ENCODE measurements at places on chromosomes 3 and 15.

DNA sequence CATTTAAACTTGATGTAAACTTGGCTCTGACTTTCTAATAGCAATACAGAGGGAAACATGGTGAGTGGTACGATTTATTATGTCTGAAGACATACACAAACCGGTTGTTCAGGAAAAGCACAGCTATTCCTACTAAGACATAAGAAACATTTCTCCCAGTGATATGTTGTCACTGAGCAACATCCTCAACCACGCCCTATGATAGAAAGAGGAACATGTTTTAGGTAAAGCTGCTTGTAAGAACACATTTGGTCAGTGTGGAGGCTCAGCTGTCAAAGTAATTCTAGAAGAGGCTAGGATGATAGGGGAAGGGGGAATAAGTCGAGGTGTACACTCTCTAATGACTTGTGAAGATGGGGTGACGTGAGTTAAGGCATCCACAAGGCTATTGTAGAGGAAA lies 42.7 kb upstream of the B3GNT5 start:
- DNase-seq: no peak

GRCh38 chr3:128523591-128523990 lies 30.6 kb upstream of the GATA2 start:
- DNase-seq: no peak

- DNase-seq: no peak
Measured at GRCh38 chr3:138031536-138031935, 21.6 kb downstream of the CLDN18 start.

- no peak for DNase-seq
Measured at GRCh38 chr3:74631351-74632140, 17.1 kb upstream of the CNTN3 start.

- DNase-seq: no peak
Measured at GRCh38 chr3:174346141-174346540, 513.0 kb upstream of the NAALADL2 start.

DNA sequence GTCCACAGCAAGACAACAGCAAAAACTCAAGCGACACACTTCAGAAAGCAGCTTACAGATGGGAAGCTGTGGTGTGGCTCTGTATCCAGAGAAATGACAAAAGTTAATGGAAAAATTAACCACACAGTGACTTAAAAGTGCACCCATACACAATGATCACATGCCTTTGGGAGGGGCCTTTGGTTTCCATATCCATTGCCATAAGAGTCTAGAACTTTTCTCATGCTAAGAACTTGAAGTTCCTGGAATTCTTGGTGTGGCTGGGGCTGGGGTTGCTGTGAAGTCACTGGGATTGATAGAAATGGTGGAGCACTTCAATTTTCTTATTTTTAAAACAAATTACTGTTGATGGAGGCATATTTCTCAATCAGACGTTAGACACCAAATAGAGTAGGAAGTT lies 108.6 kb upstream of the FEZF2 start:
- no peak for DNase-seq

DNA sequence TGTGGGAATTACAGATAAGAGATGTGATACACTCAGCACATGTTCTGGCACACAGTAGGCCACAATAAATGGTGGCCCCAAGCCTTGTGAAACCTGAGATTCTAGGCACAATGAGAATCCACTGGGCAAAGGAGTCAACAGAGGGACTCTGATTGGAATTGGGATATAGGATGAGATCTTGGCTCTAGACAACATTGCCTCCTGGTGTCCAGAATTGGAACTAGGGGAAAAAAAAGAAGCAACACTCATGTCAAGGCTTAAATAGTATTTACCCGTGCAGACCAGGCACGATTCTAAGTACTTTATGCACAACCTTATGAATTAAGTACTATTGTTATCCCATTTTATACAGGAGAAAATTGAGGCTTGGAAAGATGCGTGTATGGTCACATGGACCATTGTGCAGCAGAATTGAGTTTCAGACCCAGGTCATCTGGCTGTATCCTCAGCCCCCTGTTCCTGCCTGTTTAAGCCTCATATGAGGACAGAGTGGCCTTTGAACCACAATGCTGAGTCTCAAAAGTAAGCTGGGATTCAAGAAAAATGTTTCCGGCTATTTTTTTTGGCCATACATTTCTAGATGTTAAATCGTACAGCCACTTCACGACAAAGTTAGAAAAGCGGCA lies 124.8 kb downstream of the SV2B start:
- peak; percentile 27 for DNase-seq

DNA sequence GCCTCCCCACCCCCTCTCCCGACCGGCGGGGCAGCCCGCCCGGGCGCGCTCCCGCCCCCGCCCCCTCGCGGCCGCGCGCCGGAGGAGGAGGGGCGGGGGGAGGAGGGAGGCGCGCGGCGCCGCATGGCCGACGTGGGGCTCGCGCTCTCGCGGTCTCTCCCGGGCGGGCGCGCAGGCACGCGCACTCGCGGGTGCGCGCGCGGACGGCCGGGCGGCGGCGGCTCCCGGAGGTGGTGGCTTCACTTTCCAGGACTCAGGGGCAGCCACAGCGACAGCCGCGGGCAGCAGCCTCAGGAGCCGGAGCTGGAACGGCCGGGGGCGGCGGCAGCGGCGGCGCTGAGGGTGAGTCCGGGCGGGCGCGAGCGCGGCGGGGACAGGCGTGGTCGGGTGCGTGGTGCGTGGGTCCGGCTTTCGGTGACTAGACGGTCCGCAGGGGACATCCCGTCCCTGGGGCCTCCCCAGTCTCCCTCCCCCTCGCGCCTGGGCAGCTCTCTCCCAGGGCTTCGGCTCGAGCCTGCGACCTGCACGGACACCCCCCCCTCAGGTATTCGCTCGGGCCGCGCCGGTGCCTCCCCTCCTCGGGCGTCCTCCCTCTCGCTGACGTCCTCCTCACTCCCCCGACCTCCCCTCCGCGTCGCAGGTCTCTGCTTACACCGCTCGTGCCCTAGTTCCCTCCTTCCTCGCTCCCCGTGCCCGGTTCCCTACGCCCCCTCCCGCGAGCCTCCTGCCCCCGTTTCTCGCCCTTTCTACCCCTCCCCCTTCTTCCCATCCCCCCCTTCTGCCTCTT lies at the start of gene UBE2E2:
Gene UBE2E2 (plus strand): TSS at position 407 of the 787 bp plus-strand sequence.
- DNase-seq: peak; percentile 71

DNA sequence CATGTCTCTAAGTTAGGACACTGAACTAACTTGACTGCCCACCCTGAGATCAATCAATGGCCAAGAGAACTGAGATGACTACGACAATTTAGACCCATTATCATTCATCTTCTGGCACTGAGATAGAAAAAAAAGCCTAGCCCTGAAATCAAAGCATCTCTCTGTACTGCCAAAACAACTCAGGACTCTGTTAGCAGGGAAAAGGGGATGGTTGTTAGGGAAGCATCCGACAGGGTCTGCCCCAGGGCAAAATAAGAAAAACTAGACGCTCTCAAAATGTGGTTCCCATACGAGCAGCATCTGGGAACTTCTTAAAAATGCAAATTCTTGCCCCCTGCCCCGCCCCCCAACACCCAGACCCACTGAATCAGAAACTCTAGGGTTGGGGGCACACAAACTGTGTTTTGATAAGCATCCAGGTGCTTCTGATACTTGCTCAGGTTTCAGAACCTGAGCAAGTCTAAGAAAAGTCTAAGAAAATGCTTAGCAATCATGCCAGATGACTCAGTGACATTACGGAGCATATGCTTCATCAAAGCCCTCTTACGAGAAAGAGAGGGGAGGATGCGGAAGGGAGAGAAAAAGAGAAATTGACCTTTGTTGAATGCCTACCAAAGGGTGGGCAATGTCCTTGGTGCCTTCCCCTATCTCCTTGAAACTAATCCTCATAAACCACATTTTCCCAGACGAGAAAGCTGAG lies 172.8 kb upstream of the HES1 start:
- no peak for DNase-seq

DNA sequence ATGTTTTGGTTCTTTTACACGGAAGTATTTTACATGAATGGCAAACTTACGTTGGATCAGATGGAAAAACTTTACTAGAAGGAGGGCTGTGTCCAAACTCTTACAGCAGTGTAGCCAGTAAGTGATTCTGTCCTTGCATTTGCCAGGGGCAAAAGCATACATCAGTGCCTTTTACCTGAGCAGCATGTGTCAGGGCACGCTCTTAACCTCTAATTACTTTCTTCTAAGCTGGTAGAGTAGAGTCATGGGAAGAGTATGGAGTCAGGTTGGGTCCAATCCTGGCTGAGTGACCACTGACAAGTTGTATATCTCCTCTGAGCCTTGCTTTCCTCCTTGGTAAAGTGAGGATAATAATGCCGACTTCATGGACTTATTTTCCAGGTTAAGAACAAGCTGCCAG lies 47.1 kb downstream of the RYR3 start:
- DNase-seq: no peak

DNA sequence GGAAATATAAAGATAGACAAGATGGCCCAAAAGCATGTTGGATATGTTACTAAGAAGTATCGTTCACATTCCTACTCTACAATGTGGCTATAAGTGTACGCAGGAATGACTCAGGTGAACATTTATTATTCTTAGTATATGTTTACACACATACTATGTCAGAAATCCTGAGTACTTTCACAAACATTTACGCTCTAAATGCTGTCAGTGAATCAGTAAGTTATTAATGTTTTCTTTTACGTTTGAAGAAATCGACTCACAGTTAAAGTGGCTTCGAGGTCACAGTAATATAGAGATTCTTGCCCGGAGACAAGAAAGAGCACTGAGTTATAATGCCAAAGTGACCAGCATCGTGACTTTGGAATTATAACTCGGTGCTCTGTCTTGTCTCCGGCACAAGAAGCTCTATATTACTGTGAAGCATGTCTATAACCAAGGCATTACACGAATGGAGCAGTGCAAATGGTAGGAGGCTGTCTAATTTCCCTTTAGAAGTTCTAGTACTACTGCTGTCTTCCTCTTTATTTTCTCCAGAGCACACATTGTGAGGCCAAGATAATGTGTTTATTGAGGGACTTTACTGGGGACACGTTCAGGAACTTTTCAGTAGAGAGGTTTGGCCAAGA lies 61.8 kb upstream of the P3H2 start:
- DNase-seq: no peak

DNA sequence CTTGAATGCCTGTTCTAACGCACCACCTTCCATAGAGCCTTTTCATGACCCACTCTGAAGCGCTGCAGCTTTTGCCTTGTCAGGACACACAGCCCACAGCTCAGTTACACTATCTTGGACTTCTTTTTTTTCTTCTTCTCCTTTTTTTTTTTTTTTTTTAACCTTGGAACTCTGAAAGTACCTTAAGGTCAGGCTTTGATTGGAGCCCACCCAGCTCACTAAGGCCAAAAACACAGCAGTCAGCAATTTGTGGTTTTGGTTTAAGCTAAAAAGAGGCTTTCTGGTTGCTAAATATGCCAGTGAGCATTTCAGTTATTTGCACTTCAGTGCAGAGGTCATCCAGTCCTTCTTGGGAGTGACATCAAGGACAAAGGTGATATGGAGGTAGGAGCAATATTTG lies 1.7 kb downstream of the SLC25A20 start:
- DNase-seq: no peak

- DNase-seq: no peak
Measured at GRCh38 chr3:112128843-112129727, 4.0 kb downstream of the GCSAM start.
